LoVo (cell line): ENCODE measurements at places on chromosomes 4 and X.

- no peak for DNase-seq
These were observed 52.0 kb downstream of the INTS6L start for GRCh38 chrX:135572436-135572835.

- peak; percentile 29 for DNase-seq
These were observed 42.4 kb upstream of the CEP135 start for GRCh38 chr4:55906323-55906722.

- DNase-seq = peak; percentile 50
These were observed 5.0 kb downstream of the FAM114A1 start for GRCh38 chr4:38872620-38873019.

- no peak for DNase-seq
These were observed 53.3 kb downstream of the NFKB1 start for GRCh38 chr4:102554482-102554881.

- no peak for DNase-seq
These were observed 285.0 kb downstream of the ASMT start for GRCh38 chrX:1899841-1900240.

- no peak for DNase-seq
These were observed 2.4 kb downstream of the PPEF1 start for GRCh38 chrX:18709833-18710232.

DNA sequence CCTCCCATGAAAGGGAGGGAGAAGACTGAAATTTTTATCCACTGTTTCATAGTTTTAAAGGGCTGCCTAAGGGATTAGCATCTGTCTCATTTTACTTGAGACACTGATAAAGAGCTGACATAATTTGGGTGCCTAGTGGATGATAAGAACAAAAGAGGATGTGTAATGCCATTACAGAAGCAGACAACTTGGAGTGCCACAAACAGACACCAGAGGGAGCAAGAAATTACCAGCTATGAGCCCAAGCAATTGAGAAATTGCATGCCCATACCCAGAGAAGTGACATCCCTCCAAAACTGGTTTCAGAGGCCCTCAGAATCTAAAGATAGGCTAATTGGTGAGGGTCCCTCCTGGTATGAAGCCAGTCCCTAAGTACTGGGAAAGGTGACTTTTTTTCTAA, 38.5 kb upstream of the POU3F4 start:
- peak; percentile 3 for DNase-seq

GRCh38 chr4:98503676-98504075, 154.7 kb downstream of the TSPAN5 start:
- DNase-seq = no peak
